ENCODE measurements at places on chromosomes 7 and 10.

- no peak for DNase-seq
These were observed 5.4 kb downstream of the CHST15 start for GRCh38 chr10:124087672-124088634.

- DNase-seq: no peak
These were observed 34.0 kb downstream of the HSPA12A start for GRCh38 chr10:116708391-116708821.

GRCh38 chr10:78863140-78863905, 205.4 kb upstream of the ZMIZ1 start:
- no peak for DNase-seq

GRCh38 chr10:76624470-76624869, 1013.1 kb downstream of the KCNMA1 start:
- no peak for DNase-seq

- DNase-seq: no peak
These were observed 130.1 kb downstream of the LSM5 start for GRCh38 chr7:32360127-32360526.

DNA sequence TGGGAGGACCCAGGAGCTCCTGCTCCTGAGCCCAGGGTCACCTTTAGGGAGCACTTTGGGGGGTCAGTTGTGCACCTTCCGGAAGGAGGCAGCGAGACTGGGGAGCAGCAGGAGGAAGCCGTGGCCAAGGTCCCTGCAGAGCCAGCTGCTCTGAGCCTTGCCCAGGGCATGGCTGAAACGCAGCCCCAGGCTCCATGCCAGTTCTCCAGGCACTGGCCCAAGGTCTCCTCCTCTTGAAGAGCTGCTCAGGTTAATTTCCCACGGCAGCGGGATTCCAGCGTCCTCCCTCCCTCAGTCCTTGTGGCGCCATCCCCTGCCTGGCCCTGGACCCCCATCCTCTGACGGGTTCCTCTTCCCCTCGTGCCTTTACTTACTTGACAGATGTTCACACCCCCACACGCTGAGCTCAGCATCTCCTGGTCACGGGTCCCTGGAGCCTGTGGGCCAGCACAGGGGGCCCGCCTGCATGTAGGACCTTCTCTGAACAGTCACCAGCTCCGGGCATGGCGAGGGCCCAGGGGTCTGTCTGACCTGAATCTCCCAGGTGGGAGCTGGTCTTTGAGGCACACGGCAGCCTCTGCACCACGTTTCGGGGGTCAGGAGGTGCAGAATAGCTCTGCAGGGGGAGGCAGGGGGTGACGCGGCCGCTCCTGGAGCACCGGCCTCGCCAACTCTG, 16.7 kb upstream of the CFAP46 start:
- DNase-seq: no peak

DNA sequence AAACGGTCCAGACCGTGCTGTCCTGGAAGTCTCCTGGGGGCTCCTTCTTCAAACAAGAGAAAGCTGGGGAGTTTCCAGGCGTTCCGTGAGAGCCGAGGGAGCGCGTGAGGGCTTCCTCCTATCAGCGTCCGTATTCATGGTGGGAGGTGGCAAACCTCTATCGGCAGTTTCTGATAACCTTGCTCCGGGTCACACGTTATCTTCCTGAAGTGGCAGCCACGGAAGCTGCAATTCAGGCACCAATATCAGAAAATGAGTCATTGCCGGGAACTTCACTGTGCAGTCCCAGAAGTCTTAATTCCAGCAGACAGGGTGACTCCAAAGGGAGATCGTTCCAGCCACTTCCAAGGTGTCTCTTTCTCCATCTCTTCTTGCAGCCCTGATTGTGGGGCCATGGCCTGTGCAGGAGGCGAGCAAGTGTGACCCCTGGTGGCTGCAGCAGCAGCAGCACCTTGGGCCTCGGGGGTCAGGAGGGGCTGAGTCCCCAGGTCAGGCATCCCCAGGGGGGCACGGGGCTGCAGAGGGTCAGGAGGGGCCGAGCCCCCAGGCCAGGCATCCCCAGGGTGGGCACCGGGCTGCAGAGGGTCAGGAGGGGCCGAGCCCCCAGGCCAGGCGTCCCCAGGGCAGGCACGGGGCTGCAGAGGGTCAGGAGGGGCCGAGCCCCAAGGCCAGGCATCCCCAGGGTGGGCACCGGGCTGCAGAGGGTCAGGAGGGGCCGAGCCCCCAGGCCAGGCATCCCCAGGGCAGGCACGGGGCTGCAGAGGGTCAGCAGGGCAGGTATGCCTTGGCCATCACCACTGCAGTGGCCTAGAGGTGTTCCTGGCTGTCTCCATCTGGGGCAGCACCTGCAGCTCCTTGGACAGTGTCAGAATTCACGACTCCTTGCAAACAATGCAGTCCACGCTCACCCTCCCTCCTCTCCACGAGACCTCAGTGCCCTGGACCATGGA, 538.7 kb downstream of the DNAJB6 start:
- DNase-seq: peak; percentile 54

DNA sequence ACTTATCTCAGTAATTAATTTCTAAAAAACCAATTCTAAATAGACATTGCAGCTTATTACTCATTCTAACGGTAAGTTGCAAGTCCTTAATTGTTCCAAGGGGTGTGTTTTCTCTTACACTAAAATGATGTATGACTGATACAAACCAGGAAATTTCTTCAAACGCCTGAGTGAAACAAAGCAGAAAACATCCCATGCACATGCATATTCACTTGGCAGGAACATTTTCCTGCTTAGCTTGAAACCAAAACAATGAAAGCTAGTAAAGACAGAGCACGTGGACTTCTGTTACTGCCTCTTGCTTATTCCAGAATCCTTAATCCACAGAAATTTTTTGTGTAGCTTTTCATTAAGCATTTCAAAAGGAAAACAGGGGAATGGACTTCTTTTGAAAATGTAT, 187.7 kb downstream of the MTERF1 start:
- DNase-seq: no peak

GRCh38 chr7:31084226-31084625, 32.1 kb downstream of the ADCYAP1R1 start:
- no peak for DNase-seq

GRCh38 chr7:55641273-55641691, 69.0 kb upstream of the VOPP1 start:
- DNase-seq: peak; percentile 69

GRCh38 chr10:30114881-30115625, 55.7 kb upstream of the JCAD start:
- no peak for DNase-seq

DNA sequence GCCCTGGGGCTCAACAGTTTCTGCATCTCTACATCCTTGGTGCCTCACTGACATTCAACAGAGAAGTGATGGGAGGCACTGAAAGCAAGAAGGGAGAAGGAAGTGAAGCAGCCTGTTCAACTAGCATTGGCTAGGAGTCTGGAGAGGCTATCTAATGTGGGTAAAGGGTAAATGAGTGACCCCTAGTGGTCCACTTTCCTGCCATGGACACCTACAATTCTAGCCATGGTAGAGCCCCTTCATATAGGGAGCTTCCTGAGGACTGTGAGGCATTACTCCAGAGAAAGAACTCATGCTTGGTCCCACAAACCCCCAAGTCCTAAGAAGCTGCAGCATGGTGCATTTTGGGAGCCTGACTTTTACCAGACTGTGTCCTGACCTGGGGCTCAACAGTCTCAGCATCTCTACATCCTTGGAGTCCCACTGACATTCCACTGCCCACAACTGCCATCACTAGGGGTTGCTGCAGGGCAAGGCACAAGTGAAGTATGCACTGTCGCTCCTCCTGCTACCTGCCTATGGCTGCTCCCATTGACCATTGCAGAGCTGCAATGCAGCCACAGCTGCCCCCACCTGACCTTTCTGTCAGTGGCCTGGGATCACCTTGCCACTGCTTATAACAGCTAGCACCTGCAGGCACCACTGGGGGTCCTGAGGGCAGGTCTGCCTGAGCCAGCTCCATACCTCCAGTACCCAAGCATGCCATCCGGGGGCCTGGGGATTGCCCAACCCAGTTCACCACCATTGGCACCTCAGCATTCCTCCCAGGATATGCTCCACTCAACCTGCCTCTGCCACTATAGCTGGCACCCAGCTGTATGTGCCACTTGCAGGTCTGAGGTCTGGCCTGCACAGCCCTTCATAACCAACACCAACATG, 44.1 kb upstream of the CDK6 start:
- DNase-seq: peak; percentile 49

- DNase-seq: no peak
These were observed 7.3 kb downstream of the IL2RA start for GRCh38 chr10:6054884-6055283.

DNA sequence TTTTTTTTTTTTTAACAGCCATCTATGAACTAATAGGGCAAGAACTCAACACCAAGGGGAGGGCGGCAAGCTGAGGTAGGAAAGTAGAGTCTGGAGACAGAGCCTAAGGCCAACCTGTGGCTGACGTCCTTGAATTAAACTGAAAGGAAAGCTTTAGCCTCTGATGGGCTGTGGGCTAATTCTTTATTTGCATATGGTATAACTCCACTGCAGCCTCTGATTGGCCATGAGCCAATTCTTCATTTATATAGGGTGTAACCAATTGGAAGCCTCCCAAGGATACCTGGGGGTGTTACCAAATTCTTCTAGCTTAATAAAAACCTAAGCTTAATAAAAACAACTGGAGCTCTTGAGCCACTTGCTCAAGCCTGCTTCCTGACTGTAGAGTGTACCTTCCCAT, 10.3 kb downstream of the TYW1 start:
- no peak for DNase-seq

DNA sequence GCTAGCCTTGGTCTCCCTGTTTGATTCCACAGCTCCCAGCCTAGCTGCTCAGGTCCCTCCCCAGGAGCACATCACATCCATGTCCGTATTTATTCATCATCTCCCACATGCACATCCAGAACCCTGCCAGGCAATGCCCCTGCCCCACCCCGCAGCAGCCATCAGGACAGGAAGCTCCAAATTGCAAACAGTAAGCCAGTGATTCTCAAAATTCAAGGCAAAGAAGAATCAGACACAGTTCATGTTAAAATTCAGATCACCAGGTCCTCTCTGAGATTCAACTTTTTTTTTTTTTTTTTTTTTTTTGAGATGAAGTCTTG, 17.7 kb downstream of the LRRC20 start:
- DNase-seq: no peak

GRCh38 chr7:4207011-4207410, 475.1 kb upstream of the FOXK1 start:
- DNase-seq: no peak

- no peak for DNase-seq
These were observed 3.7 kb downstream of the MRPL32 start for GRCh38 chr7:42935861-42936260.

DNA sequence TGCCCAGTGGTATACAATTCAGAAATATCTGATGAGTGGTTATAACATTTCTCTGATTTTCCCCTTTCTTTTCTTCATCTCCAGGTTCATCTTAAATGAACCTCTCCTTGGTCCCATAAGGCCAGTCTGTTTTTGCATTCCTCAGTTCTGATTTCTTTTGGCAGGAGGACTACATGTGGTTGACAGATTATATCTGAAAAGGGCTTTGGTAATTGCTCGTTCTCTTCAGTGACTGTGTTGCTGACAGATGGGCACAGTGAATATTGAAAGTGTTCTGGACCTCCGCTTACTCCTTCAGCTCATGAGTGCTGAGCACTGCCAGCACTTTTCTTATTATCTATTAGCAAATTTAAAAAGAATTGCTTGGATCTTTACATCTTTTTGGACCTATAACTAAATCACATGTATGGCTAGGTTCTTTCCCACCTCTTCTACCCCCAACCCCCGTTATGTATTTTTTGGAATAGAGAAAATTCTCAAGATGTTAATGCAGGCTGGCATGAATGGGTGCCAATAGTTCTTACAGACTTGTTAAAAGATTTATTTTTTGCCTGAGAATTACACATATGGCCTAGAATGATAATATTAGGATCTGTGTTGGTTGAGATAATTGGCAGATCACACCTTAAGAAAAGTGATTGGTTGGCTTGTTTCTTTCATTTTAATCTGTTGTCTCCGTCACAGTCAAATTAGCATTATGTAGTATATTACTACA, 323.0 kb downstream of the EXOC4 start:
- no peak for DNase-seq

- DNase-seq: no peak
These were observed 71.0 kb downstream of the NRP1 start for GRCh38 chr10:33263453-33263852.

GRCh38 chr10:11156480-11156879, 138.8 kb downstream of the CELF2 start:
- DNase-seq: no peak

DNA sequence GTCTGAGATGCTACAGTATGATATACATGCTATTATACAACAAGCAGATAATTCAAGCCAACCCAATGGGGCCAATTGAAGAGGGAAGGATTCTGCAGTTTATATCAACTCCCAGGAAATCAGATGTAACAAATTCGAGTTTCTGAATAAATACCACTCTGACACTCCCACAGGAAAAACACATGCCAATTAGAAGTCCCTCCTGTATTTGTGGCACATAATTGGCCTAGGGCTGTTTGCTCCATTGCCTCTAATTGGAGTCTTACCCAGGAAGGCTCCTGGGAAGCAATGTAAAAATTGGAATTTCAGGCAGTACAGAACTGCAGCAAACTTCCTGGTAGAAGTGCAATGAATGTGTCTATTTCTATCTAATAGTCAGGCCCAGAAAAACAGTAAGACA, 4.7 kb downstream of the PPA1 start:
- DNase-seq: no peak

DNA sequence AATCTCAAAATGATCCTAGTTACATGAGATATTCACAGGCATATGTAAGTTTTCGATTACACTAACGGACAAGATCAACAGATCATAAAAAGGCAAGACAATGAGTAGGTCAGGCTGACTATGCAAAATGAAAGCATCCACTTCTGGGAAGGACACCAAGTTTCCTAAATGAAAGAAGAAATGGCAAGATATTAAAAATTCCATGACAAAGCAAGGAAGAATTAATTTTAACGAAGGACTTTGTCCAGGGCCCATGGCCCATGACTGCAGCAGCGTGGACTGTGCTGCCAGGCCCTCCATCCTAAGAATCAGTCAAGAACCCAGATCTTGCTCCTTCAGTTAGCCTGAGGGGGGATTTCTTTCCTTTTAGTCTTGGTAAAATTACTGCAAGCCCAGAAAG, 182.4 kb upstream of the FRMD4A start:
- no peak for DNase-seq

DNA sequence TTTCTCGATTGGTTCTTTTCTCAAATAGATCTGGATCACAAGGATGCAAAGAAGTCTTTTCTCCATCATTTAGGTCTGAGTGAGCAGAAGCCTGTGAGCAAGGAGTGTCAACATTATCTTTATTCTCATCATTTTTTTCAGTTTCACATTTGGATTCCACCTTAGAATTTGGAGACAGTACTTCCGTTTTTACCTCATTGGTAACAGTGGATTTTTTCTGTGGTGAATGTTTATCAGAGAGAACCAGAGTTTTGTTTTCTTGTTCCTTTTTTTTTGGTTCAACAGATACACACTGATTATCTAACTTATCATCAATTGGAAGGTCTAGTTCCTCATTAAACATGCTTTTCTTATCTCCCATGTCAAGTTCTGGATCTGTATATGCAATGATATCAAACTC, 151.3 kb downstream of the GALNT11 start:
- peak; percentile 70 for DNase-seq
